ENCODE measurements at places on chromosomes 16 and 17. TPM values are rescaled to one million over a fixed set of nuclear protein-coding genes. Genes with fewer than 3 reads are reported as not detected.

DNA sequence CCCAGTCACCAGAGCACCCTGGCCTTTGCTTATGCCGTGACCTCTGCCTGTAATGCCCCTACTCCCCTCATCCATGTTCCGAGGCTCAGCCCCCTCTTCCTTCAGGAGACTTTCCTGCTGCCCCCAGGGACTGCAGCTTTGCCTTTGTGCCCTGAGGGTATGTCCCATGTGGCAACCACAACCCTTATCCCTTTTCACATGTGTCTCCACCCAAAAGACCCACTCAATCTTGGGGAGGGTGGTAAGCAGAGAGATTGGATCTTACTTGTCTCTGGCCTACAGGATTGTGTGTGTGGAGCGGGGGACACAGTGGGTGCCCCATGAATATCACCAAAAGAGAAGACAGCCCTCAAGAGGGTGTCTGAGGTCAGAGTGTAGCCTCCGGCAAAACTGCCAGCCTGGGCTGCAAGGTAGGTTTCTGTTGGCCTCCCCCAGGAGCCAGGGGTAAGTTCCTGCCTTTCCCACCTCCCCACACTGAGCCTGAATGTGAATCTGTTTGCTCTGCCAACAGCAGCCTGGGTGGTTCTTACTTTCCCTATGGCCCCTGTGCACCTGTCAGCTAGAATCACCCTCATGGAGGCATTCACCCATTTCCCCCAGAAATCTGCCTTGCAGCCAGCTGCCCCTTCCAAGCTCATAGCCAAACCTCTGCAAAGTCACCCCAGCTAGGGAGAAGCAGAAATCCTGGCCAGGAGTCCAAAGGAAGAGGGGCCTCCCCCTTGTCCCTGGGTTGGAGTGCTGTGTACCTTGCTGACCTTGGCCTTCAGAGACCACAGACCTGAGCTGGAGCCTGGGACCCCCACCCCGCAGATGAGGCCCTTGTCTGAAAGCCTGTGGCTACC is 11.5 kb upstream of the C17orf113 start:
- no peaks in the 10 kb centered on the region for H3K36me3 ChIP-seq
- no peak overlapping the region for H3K27ac ChIP-seq
- no peaks in the 10 kb centered on the region for H3K27me3 ChIP-seq
- no peak for DNase-seq

- H3K4me1 ChIP-seq = no peaks in the 10 kb centered on the region
- DNase-seq = no peak
- H3K27me3 ChIP-seq = no peaks in the 10 kb centered on the region
- H3K27ac ChIP-seq = no peak overlapping the region
These were observed 1.7 kb downstream of the HOXB1 start for GRCh38 chr17:48528936-48529682.

DNA sequence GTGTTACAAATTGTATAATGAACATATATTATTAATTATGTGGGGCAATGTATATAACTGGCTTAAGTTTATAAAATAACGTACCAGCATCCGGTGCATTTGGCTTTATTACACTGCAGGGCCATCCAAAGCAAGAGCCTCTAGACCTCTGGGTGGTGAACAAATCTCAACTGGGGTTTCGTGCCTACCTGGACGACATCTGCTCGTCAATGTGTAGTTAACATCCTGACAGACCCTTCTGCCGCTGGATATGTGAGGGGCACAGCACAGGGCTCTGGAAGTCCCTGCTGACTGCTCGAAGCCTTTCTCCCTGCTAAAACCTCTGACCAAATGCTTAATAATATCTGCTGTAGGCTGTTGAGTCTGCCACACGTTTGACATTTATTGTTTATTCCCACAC is 2.3 kb downstream of the TMEM186 start:
- H3K4me1 ChIP-seq = peaks cover 2% of the 10 kb centered on the region
- no peak overlapping the region for H3K4me3 ChIP-seq
- no peak overlapping the region for H3K27ac ChIP-seq
- no peaks in the 10 kb centered on the region for H3K36me3 ChIP-seq
- no peak for DNase-seq

Gene MSL1
- 81.0 TPM for total RNA-seq

GRCh38 chr17:37816950-37817349 is 72.1 kb upstream of the HNF1B start:
- H3K27ac ChIP-seq = no peak overlapping the region
- no peaks in the 10 kb centered on the region for H3K36me3 ChIP-seq
- no peak overlapping the region for H3K4me3 ChIP-seq
- H3K4me1 ChIP-seq = no peaks in the 10 kb centered on the region
- no peaks in the 10 kb centered on the region for H3K27me3 ChIP-seq
- no peak for DNase-seq

Gene EME1
- not detected for total RNA-seq

GRCh38 chr17:30031214-30031869 is 85.3 kb upstream of the NSRP1 start:
- no peaks in the 10 kb centered on the region for H3K4me1 ChIP-seq
- no peaks in the 10 kb centered on the region for H3K36me3 ChIP-seq
- no peak for DNase-seq
- H3K27ac ChIP-seq = no peak overlapping the region
- no peaks in the 10 kb centered on the region for H3K27me3 ChIP-seq

Gene G6PC1
- total RNA-seq = not detected

Gene FBXW10B
- 1.7 TPM for total RNA-seq
